GM12878 (cell line): ENCODE measurements at places on chromosomes 11 and 22. TPM values are rescaled to one million over a fixed set of nuclear protein-coding genes. Genes with fewer than 3 reads are reported as not detected.

DNA sequence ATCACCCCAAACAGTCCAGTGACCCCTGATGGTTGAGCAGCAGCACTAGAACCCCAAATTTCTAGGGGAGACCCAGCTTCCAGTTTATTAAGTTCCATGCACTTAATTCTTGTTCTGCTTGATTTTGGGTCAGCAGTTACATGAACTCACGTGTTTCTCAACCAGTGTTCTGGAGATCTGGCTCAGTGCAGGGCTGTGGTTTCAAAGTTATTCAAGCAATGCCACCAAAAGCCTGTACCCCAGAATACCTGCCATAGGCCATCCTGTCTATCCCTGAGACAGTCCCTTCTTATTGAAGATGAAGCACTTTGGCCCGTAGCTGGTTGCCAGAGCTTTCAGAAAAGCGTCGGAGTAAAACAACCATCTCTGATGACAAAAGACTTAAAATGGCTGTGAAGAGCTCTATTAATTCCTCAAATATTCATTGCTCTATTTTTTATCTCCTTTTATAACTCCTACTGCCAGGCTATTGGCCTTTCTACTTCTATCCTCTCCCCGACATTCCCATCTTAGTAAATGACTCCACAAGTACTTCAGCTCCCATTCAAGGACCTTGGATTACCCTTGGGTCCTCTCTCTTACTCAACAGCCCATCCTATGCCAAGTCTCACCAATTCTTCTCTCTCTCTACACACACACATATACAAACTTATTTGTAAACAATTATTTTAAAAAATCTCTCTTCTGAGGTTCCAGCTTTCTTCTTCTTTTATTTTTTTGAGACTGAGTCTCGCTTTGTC lies 18.0 kb upstream of the VPREB1 start:
- no peak overlapping the region for H3K4me3 ChIP-seq
- DNase-seq = no peak
- no peaks in the 10 kb centered on the region for H3K4me1 ChIP-seq
- H3K27me3 ChIP-seq = no peaks in the 10 kb centered on the region

DNA sequence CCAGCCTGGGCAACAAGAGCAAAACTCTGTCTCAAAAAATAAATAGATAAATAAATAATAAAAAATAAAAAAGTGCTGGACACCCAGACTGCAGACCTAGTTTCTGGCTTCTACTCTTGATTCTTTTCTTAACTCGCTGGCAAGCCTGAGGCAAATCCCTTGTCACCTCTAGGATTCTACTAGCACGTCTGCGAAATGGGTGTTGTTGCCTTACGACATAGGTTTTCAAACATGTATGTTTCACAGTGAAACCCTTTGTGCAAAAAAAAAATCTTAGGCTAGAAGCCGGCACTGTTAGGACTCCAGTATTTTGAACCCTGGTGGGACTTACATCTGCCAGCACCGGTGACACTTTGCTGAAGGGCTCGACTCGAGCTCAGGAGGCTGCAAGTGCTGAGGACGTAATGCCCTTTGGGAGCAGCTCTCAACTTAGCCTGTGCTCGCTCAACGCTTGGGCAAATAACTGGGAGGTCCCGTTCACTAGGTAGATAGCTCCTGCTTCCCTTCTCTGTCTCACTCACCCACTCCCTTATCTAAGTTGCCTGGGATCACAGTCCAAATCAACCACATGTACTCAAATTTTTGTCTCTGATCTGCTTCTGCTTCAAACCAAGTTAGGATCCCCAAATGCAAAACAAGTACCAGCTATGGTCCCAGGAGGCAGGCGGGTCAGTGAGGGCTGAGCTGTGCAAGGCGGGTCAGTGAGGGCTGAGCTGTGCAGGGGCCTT lies 34.7 kb upstream of the MYH9 start:
- H3K27ac ChIP-seq = no peak overlapping the region
- H3K4me1 ChIP-seq = peaks cover 18% of the 10 kb centered on the region
- H3K27me3 ChIP-seq = no peaks in the 10 kb centered on the region
- no peak overlapping the region for H3K4me3 ChIP-seq
- DNase-seq = no peak
- no peaks in the 10 kb centered on the region for H3K36me3 ChIP-seq

DNA sequence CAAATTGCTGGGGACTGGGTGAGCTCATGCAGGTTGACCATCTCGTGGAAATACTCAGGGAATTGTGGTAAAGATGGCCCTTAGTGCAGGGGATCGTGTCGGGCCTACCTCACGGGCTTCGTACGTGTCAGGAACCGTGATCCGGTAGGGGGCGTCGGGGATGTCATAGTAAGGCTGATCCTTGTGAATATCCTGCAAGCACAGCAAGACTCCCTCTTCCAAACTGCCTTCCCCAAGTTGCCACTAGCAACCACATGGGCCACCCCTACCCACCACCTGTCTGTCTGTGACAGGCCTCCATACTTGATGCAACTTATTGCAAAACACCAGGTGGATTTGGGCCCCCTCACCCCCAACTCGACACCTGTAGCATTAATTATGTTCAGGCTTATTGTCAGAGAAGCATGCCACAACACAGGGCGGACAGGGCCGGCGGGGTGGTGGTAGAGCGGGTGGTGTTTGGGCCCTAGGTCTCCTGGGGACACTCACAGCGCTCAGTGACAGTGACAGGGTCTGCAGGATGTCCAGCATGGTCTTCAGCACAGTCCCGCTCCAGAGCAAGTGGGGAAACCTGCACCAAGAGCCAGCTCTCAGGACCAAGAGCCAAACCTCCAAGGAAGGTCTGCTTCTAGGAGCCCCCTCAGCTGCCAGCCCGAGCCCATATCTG lies 22.6 kb upstream of the SERPIND1 start:
- no peaks in the 10 kb centered on the region for H3K27me3 ChIP-seq
- DNase-seq = no peak
- no peak overlapping the region for H3K4me3 ChIP-seq
- peaks cover 50% of the 10 kb centered on the region for H3K4me1 ChIP-seq
- peaks cover 27% of the 10 kb centered on the region; the same call in 1 of the 2 replicates for H3K36me3 ChIP-seq
- H3K27ac ChIP-seq = peak overlapping the region; percentile 76

GRCh38 chr11:114501901-114502300 lies 57.8 kb downstream of the NXPE1 start:
- no peaks in the 10 kb centered on the region for H3K4me1 ChIP-seq
- H3K36me3 ChIP-seq = no peaks in the 10 kb centered on the region
- no peak for DNase-seq
- no peak overlapping the region for H3K4me3 ChIP-seq

DNA sequence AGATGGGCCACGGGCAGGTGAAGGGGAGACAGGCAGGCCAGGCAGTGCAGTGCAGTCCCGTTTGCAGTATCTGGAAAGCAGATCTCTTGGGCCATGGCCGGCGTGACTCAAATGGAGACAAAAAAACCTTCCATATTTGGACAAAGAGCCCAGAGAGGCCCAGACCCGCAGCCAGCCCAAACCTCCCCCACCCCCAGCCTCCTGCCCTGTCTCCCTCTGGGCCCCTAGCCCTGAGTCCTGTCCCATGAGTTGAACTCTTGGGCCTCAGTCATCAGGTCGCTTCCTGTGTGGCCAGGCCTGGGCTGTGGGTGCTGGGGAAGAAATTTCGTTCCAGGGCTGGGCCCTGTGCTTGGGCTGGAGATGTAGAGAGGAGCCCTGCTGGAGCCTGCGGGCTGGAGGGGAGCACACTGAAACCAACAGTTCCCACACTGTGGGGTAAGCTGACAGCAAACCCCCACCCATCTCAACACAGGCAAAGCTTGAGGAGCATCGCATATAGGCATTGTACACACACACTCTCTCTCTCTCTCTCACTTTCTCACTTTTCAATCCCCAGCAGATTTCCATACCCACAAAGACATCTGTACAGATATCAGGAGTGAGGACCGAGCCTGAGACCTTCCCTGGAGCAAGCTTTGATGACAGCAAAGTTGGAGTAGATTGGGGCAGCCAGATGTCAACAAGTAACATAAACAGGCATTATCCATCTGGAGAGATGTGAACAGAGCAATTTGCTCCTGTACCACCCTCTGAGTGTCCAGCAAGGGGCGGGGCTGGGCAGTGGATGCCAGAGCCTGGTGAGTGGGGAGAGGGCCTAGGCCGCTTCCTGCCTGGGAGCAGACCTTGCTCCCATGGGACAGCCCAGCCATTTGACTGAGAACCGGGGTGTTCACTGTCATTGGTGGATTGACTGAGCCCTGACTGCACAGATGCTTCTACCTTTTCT lies 17.2 kb downstream of the ARHGEF17 start:
- H3K27ac ChIP-seq = peak overlapping the region; percentile 99
- H3K4me1 ChIP-seq = peaks cover 80% of the 10 kb centered on the region
- no peaks in the 10 kb centered on the region for H3K36me3 ChIP-seq
- peak; percentile 83 for DNase-seq
- H3K4me3 ChIP-seq = peak overlapping the region; percentile 38; the same call in 1 of the 2 replicates

TENM4 gene
- total RNA-seq = 0.03 TPM in 2 replicates
